ENCODE measurements at places on chromosomes 3 and 15.

DNA sequence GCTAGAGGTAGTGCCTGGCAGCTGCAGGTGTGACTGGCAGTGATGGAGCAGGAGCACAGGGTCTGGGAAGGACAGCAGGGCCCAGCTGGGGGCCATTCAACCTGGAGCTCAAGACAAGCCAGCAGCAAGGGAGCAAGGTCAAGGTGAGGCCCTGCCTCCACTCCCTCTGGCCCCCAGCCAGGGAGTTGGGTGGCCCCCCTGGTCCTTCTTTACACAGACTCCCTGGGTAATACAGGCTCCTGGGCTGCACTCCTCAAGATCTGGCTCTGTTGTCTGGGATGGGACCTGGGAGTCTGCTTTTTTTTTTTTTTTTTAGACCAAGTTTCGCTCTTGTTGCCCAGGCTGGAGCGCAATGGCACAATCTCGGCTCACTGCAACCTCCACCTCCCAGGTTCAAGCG is 14.5 kb downstream of the GNAI2 start:
- no peak for DNase-seq

- DNase-seq: no peak
Measured at GRCh38 chr15:74423431-74424257, 10.1 kb downstream of the SEMA7A start.

GRCh38 chr3:142888099-142888480 is 793 bp downstream of the PCOLCE2 start:
- DNase-seq: no peak

- DNase-seq: no peak
Measured at GRCh38 chr3:135528413-135529015, 437.0 kb upstream of the PPP2R3A start.

- DNase-seq: no peak
Measured at GRCh38 chr3:149608987-149609386, 48.8 kb downstream of the WWTR1 start.

DNA sequence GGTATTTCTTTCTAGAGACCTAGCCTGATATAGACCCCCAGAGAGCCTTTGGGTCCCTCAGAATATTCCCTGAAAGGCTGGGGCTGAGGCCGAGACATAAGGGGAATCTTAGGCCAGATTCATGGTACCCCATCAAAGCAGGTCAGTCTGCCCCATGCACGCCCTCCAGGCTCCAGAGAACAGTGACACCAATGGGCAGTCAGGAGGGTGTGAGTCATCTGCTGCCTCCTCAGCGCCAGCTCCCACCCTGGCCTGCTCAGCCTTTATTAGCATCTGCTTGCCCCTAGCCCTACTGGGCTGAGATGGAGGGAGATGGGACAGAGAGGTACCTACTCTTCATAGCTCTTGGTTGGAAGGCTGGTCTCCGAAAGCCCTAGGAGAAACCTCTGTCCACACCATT is 14.3 kb upstream of the CAMKV start:
- DNase-seq: no peak

- DNase-seq: no peak
Measured at GRCh38 chr3:48899273-48899672, 591 bp upstream of the SLC25A20 start.

- no peak for DNase-seq
Measured at GRCh38 chr3:42027571-42027970, 63.6 kb upstream of the TRAK1 start.

GRCh38 chr3:112767177-112767576 is 79.5 kb downstream of the CD200R1L start:
- no peak for DNase-seq

DNA sequence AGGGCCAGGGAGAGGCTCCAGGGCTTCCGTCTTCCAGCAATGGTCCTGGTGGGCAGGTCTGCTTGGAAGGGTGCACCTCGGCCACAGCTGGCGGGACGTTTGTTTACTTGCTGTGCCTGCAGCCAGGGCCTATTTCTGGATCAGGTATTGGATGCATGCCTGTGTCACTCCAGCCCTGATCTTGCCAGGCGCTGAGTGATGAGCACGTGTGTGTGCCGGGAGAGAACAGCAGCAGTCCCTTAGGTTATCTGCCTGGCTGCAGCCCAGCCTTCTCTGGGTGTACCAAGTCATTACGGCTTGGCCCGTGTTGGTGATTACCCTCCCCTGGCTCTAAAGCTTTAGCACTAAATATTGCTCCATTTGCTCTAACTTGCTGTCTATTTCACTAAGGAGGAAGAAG is 14.9 kb downstream of the CCDC32 start:
- no peak for DNase-seq

DNA sequence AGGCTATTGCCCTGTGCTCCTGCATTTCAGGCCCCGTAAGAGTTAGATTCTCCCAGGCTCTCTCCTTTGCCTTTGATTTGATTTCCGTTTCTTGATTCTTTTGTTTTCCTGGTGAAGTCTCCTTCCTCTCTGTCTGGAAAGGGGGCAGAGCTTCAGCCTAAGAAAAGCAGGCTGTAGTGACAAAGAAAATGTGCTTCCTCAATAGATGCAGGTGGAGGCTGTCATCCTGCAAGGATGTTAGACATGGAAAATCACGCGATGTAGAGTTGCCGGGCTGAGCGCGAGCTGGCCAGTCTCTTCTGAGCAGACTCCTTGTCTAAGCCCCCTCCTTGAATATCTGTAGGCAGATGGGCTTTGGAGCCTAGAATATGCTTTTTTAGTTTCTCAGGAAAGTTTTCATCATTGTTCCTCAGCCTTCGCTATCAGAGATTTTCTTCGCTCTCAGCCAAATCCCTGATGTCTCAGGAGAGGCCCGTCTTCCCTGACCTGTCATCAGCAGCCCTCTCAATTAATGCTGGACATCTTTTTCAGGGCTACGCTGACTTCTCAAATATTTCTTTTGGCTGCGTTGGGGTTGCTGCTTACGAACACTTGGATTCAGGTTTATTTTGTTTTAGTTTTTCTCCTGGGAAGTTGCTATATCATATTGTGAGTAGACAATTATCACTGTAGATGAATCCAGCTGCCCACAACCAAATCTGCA is 163.6 kb downstream of the ITPR1 start:
- no peak for DNase-seq

DNA sequence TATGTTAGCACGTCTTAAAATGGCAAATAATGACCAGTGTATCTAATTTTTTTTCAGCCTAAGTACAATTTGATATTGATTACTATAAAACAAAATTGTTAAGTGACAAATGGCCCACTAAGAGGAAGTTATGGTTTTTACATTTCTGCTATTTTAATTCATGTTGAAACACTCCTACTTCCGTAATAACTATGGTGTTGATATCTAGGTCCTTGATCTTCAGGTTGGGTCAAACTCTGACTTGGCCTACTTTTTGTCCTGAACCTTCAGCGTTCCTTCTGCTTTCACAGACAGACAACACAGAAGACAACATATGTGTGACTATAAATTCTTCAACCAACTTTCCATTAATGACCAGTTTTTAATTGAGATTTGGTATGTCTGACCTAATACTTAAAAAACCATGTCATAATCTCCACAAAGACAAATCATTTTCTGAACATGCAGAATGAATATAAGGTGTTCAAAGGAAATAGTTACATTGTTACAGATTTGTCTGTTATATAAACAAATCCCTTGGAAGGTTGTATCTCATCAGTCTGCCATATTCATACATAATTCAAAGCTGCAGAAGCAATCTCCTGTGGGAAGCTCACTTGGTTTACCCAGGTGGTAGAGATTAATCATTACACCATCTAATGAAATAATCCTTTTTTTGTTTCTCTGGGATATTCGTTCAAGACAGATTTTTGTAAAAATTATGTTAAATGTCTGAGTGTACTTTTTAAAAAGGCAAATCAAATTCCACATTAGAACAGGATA is 92.1 kb upstream of the TSPAN3 start:
- DNase-seq: no peak
